ENCODE measurements at places on chromosomes 6 and 20.

DNA sequence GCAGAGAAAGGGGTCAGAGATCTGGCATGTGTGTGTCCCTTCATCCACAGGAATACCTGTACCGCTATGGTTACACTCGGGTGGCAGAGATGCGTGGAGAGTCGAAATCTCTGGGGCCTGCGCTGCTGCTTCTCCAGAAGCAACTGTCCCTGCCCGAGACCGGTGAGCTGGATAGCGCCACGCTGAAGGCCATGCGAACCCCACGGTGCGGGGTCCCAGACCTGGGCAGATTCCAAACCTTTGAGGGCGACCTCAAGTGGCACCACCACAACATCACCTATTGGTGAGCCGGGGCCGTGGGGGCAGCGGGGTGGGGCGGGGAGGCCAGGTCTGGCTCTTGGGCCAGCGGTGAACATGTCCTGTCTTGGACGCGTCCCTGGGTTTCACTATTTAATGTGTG, 1.1 kb downstream of the MMP9 start:
- DNase-seq: no peak

DNA sequence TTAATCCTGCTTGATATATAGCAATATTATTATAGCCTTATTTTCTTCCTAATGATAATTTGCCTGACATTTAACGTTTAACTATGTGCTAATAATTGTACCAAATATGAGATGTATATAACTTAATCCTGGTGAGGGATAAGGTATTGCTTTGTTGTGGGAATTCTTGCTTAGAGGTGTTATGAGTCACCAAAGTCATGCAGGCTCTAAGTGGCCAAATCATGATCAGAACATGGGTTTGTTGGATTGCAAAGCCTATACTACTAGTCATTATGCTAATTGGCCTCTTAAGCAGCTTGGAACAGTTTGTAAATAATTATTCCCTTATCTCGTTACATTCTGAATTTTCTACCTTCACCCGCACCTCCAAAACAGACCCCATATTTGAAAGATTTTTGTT, 21.9 kb upstream of the C6orf141 start:
- no peak for DNase-seq

DNA sequence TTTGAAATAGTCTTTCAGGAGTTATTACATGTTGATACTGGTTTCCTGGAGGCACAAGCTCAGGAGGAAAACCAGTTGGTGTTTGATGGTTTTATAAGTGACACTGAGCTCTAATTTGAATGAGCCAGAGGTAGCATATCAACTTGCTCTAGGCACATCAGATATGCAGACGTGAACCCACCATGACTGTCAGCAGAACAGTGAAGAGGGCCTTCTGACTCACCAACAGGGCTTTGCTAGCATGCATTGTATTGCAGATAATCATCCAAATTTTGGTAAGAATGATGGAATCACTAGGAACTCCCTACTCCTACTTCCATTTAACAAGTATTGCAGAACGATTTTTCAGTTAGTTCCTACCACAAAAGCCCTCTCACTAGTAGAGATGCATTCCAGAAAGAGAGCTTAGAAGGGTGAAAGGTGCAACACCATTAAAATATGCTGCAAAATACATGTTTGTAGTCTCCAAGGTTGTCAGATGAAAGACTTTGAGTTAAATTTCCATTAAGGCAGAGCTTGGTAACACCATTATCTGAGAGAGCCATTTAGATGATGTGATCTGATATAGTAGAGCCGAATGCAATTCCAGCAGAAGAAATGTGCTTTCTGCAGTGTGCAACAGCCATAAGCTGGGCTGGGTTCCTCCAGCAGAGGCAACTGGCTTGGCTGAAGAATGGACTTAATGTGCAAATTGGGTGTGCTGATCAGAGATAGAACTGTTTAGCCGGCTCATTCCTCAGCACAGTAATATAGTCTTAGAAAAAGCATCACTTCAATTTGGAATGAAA, 968.7 kb upstream of the ADGRB3 start:
- DNase-seq: no peak

GRCh38 chr6:12047304-12047703, 35.2 kb downstream of the HIVEP1 start:
- DNase-seq: no peak

GRCh38 chr6:94510877-94511276, 1066.5 kb upstream of the MANEA start:
- DNase-seq: no peak

GRCh38 chr6:44097782-44098317, 29.4 kb downstream of the MRPL14 start:
- no peak for DNase-seq

- DNase-seq: no peak
These were observed 9.9 kb downstream of the MOG start for GRCh38 chr6:29666826-29667130.

GRCh38 chr20:45470262-45470931, 844 bp downstream of the WFDC2 start:
- DNase-seq: no peak

GRCh38 chr20:10221021-10221420, 2.4 kb downstream of the SNAP25 start:
- no peak for DNase-seq

GRCh38 chr6:26232940-26233648, 131.9 kb upstream of the BTN3A2 start:
- DNase-seq: no peak

DNA sequence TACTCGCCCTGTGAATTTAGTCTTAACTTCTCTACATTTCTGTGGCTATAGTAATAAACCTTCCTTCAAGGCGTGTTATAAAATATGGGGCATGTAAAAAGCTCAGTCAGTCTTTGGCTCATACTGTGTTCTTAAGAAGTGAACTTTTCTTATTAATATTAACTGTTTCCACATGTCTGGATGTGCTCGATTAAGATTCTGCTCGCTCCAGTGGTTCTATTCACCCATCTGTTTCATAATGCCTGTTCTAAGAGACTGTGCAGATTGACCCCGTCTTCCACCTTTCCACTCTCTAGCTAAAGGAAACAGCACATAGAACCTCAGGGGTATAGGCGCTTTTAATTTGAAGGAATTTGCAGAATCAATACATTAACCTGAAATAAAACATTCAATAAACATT, 99.9 kb downstream of the L3MBTL3 start:
- DNase-seq: no peak

DNA sequence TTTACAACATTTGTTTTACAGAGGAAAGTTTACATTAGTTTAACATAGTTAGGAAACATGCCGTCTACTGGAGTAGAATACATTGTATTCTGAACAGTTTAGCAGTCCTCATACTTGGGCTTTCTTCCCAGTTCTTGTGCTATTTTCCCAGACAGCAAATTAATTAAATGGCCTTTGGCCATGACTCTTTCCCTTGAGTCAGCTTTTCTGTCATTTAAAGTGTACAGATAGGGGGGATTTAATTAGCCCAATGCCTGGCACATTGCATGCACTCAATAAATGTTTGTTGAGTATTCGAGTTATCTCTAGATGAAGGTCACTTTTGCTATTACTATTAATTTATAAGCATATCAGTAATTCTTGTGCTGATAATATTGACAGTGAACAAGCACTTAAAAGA, 1.6 kb downstream of the TMEM244 start:
- DNase-seq: no peak

- DNase-seq: no peak
These were observed 13.4 kb downstream of the SNX14 start for GRCh38 chr6:85580118-85580877.

DNA sequence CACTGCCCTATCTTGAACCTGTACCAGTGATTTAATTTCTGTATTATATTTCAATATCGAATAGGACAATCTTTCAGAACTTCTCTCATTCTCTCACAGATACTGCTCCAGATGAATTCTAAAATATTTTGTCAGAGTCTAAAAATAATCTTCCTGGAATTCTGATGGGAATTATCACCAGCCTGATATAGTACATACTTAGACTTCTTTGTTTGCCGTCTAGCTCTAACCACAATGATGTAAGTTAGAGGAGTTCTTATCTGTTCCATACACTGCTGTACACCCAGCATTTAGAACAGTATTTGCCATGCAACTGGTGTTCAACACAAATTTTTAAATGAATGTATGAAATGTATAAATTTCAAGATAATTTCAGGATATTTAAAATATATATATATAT, 1.3 kb upstream of the HUS1B start:
- no peak for DNase-seq

DNA sequence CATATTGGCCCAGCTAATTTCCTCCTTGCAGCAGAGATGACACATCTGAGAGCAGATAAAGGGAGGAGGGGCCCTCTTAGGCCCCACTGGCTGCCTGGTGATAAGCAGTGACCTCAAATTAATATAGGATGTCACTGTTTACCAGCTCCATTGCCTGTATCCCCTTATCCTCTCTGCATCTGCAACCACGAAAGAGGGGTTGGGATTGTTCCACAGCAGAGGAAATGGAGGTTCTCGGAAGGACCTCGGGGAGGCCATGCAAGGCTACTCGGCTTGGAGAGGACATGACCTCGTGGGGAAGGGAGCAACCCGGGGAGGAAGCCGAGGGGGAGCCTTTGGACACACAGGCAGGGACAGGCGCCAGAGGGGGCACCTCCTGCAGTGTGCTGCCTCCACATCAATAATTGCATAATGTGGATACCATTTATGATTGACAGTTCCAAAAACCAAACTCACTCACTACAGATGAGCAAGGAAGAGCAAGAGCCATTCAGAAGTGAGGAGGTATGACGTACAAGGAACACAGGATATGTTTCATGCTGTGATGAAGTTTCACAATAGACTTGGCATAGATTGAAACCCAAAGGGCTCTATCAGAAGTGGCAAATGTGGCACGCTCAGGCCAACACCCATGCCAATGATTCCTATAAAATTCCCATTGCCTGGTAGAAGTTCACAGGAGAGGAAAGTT, 177.2 kb upstream of the RNF24 start:
- no peak for DNase-seq

DNA sequence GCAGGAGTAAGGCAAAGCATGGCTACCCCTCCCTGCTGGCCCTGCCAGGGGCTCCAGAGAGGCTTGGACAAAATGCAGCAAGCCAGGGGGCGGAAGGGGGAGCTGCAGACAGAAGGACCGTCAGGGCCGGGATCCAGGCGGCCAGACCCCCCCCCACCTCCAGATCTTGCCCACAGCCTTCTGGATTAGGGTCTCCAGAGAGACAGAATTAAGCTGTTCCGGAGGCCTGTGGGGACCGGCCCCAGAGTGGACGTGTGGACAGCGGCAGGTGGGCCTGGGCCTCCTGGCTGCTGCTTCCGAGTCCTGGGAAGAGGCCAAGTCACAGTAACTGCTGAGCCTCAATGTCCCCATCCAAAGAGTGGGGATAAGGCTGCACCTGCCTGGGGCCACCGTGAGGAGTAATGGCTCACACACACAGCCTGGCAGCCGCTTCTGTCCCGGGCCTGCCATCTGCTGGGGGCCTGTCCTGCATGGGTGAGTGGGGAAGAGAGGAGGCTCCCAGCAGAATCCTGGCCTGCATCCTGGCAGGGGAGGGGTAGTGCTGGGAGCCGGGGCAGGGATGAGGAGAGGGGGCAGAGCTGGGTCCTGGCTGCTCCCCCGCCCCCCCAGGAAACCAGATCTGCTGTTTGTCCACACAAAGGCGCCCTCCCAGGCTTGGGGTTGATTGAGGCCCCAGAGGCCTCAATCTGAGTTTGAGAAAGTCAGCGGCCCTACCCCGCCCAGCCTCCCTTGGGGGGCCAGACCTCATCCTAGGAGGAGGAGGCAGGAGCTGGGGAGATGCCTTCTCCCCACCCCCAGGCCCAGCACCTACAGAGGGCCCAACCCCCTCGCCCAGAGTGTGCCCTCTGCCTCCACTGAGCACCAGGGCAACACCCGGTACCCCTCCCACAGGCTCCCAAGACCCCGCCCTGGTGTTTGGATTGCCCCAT, 3.9 kb downstream of the LAMA5 start:
- DNase-seq: no peak

- DNase-seq: no peak
These were observed 50.8 kb upstream of the TAGAP start for GRCh38 chr6:159095616-159096015.

GRCh38 chr20:33725607-33726264, 5.6 kb upstream of the PXMP4 start:
- no peak for DNase-seq

- no peak for DNase-seq
These were observed 8.4 kb downstream of the PTGIS start for GRCh38 chr20:49559411-49560081.

GRCh38 chr6:13234130-13234529, 94.2 kb downstream of the TBC1D7 start:
- no peak for DNase-seq

- DNase-seq: no peak
These were observed 52.7 kb downstream of the TOP1 start for GRCh38 chr20:41081276-41081814.

DNA sequence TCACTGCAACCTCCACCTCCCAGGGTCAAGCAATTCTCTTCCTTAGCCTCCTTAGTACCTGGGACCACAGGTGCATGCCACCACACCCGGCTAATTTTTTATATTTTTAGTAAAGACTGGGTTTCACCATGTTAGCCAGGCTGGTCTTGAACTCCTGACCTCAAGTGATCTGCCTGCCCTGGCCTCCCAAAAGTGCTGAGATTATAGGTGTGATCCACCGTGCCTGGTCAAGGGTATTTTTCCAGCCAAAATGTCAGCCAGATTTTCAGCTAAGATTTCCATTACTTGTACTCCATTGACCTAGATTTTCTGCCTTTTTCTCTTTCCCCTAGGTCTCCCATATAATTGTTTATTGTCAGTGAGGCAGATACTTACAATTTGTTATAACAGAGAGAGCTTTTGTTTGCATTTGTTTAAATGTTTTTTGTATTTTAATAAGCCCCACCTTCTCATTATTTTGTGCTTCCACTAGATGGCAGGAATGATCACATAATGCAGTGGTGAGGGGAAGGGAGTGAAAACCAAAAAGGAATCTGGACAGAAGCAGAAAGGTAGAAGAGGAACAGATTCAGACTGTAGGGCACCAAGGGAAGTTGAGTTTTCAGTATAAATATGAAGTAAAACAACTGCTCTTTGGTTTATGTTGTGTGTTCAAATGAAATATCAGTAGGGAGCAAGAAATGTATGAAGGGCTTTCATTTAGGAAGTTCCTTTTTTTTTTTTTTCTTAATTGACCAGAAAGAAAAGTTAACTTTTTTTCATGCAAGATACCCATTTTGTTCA, 29.7 kb downstream of the RPF2 start:
- no peak for DNase-seq

- DNase-seq: no peak
These were observed 207.8 kb upstream of the FOXQ1 start for GRCh38 chr6:1103945-1104623.

- no peak for DNase-seq
These were observed 151.2 kb upstream of the BMP5 start for GRCh38 chr6:56026455-56027180.

All from DMS79 (cell line).